ENCODE measurements at places on chromosomes 1 and 21.

DNA sequence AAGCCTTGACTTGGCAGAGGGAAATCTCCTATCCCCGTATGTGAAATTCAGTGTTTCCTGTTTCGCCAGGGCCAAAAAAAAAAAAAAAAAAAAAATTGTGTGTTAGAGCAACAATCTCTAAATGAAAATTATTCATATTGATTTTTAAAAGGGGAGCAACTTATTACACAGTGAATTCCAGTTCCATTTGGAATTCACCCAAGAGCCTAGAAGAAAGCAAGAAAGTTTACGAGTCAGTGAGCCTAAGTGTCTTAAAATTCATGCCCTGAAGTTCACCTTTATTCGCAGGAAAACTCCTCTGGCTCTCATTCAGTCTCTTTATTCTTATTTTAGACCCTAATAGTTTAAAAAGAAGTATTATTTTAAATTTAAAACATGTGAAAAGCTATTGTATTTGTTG is 42.1 kb upstream of the HUNK start:
- no peak for DNase-seq

- no peak for DNase-seq
Observed at GRCh38 chr1:183780757-183781156, 24.2 kb upstream of the RGL1 start.

DNA sequence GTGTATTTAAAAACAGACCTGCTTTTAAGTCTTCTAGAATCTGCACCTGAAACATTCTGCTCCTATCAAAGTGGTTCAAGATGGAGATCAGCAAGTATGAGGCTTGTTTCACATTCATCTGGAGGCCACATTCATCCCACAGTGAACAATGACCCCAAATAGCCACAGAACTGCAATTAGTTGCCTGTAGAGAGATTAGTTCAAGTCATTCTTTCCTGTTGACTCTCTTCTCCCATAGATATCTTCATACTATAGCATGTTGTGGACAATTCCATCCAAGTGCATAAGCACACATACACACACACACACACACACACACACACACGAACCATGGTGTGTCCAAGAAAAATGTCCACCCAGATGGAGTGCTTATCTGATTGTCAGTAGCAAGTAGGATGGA is 101.7 kb upstream of the FGGY start:
- no peak for DNase-seq

DNA sequence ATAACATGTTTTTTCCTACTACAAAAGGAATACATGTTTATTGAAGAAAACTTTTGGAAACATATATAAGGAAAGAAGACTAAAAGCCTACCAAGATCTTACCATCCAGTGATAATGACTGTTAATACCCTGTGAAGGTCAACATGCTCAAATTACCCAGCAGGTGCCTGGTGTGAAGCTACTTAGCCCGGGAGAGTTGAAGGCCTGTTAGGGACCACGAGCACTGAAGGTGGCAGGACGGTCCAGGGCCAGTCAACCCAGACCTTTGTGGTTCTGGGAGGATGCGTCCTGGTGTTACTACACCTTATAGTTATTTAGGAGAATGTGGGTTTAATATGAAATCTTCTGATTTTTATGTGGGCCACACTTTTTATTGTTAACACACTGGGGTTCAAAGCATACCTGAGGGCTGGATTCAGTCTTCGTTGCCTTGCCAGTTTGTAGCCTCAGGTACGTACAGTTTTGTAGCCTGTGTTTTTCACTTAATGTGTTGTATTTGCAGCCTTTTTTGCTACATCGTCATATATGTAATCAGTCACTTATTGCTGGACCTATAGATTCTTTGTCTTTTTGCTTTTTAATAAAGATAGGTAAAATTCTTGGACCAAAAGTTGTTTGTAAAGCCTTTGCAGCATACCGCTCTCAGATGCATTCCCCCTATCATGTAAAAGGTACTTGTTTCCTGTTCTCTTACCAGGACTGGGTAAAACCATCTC is 9.8 kb downstream of the ITSN1 start:
- DNase-seq, result no peak

DNA sequence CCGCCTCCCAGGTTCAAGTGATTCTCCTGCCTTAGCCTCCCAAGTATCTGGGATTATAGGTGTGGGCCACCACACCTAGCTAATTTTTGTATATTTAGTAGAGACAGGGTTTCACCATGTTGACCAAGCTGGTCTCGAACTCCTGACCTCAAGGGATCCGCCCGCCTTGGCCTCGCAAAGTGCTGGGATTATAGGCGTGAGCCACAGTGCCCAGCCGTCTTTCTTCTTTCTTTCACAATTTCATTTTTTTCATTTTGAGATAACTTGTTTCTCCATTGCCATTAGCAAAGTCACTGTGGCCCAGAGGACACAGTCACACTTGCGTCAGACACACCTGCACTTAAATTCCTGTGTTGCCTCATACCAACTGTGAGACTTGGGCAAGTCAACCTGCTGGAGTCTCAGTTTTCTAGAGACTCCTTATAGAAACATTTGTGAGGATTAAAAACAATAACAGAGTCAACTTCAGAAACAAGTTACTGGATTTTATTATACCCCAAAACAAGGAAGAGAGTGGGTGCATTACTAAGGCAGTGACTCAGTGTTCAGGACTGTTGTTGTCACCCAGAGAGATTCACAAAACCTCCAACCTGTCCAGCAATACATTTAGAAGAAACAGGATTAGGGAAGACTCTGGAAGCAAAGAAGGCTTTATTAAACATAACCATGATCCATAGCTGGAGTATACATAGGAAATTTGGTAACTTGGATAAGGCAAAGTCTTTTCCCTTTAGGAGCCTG is 2.6 kb downstream of the TEDDM1 start:
- DNase-seq, result peak; percentile 75

- DNase-seq, result no peak
Observed at GRCh38 chr1:51241119-51241518, 5.0 kb downstream of the RNF11 start.

GRCh38 chr1:55129194-55129728 is 85.9 kb downstream of the USP24 start:
- DNase-seq, result no peak

GRCh38 chr1:70745199-70745598 is 302.4 kb downstream of the PTGER3 start:
- no peak for DNase-seq

- no peak for DNase-seq
Observed at GRCh38 chr1:4771267-4771666, 116.9 kb downstream of the AJAP1 start.

DNA sequence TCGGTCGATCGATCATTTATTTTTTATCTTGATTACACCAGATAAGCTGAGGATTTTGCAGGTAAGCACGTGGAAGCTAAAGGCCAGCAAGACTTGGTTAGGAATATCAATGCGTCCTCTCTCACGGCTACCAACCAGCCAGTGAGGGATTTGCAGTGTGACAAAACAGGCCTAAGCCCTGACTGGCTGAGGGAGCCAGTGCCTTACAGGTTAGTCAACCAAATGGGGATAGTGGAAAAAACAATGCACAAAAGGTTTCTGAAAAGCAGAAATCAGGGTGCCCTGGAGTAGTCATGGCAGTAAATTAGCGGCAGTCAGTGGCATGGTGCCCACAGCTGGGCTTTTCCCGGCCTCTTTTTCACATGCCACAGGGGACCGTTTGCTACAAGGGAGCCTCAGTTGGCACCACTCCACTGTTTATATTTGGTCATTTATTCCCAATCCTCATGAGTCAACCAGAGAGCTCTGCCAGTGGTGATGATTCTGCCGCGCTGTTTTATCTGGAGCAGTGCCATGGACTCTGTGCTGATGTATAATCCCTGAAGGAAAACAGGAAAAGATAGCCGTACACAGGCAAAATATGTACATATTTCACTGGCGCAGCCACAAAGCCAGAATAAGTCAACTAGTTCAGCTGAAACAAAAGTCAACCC is 167.6 kb downstream of the RHOU start:
- peak; percentile 92 for DNase-seq

GRCh38 chr1:14964711-14965055 is 188.9 kb upstream of the TMEM51 start:
- DNase-seq, result no peak

GRCh38 chr1:38826886-38827285 is 32.7 kb downstream of the RRAGC start:
- no peak for DNase-seq

DNA sequence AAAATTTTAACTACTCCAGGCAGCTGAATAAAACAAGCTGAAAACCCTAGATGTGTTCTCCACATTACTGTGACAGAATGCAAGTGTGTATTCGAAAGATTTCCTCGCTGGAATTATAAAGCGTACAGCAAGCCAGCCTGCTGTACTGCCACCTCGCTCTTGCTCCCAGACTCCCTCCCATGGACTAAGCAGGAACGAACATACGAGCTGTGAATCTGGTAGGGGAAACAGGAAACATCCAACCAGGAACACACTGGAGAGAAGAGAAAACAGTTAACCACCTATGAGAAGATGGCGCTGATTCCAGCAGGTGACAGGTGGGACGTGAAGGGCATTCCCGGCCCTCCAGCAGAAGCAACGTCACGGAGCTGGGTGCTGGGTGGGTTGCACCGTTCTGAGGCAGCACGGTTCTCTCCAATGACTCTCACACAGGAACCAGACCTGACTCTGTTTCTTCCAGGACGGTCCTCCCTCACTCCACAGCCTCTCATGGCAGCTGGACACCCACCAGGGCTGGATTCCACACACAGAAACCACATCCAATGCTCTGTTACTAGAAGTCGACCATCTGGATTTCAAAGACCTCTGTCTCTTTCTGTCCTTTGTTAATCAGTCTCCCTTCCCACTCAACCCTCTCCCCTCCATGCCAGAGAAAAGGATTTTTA is 219.2 kb downstream of the RERE start:
- no peak for DNase-seq

GRCh38 chr1:61642475-61643232 is 82.3 kb downstream of the TM2D1 start:
- DNase-seq, result no peak

DNA sequence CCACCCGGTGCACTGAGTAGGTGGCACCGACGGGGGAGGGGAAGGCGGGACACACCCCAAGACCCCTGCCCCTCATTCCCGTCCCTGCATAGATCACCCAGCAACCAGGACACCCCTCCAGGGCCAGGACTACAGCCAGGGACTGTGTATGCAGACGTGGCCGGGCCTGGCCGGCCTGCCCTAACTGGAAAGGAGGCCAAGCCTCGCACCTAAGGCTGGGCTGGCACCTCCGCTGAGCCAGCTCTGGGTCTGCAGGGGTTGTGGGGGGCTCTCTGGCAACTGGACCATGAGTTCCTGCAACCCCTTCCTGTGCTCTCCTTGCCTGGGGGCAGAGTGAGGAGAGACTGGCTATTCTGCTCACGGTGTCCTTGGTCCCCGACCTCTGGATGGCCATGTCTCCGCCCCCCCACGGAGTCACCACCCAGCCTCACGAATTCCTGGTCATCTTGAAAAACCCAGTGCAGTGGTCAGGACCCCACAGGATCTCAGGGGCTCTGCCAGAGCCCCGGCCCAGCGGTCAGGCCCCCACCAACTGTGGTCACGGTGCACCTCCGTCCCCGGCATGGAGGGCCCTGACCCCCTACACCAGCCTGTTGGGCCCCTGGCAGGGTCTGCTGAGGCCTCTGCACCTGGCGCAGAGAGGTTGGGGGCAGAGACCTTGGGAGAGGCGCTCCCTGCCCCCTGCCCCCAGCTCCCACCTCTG is 1.1 kb upstream of the FNDC10 start:
- no peak for DNase-seq

DNA sequence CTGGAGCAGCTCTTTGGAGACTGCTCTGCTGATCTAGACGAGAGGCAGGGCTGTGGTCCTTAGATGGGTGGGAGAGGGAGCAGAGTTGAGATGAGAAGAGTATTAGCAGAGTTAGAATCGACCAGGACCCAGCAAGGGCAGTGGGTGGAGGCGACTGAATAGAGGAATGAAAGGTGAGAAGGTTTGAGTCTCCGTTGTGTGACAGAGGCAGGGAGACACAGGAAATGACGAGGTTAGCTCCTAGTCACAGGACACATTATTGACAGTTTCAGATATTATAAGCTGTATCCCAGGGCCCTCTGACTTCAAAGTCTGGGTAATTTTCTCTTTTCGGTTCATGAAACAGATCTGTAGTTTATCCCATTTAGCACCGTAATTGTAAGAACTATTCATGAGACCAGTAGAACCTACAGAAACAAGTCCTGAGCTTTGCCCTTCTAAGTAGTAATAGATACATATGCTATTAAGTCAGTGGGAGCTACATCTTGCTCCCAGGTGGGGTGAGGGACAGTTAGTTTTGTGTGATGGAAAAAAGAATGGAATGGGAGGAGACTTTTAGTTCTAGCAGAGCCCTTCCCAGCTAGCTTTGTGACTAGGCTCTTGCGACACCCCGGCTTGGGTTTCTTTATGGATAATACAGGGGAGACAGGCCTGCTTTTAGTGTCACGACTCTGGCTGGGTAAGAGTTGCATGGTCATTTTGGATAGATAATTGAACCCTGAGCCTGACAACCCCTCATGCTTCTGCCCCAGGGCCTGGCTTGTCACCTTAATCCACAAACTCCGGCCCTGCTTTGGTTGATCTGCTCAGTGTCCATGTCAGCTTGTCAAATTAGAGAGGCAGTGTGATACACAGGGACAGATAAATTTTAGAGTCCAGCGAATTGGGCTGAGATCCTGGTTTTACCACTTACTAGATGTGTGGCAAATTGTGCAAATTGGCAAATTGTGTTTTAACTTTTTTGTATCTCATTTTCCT is 70.2 kb downstream of the UCK2 start:
- no peak for DNase-seq

DNA sequence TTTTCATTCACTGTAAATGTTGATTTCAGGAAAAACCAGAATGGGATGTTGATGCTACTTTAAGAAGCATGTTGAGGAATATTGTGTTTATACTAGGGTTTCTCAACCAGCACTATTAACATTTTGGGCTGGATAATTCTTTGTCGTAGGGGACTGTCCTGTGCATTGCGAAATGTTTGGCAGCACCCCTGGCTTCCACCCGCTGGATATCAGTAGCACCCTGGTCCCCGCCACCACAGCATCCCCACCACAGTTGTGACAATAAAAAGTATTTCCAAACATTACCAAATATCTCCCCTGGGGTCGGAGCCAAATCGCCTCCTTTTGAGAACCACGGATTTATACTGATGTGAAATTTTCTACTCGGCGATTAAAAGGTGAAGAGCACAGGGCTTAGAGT is 41.9 kb downstream of the BTG3 start:
- DNase-seq, result no peak

GRCh38 chr1:143680304-143680703 is 291.5 kb downstream of the FAM72C start:
- no peak for DNase-seq

DNA sequence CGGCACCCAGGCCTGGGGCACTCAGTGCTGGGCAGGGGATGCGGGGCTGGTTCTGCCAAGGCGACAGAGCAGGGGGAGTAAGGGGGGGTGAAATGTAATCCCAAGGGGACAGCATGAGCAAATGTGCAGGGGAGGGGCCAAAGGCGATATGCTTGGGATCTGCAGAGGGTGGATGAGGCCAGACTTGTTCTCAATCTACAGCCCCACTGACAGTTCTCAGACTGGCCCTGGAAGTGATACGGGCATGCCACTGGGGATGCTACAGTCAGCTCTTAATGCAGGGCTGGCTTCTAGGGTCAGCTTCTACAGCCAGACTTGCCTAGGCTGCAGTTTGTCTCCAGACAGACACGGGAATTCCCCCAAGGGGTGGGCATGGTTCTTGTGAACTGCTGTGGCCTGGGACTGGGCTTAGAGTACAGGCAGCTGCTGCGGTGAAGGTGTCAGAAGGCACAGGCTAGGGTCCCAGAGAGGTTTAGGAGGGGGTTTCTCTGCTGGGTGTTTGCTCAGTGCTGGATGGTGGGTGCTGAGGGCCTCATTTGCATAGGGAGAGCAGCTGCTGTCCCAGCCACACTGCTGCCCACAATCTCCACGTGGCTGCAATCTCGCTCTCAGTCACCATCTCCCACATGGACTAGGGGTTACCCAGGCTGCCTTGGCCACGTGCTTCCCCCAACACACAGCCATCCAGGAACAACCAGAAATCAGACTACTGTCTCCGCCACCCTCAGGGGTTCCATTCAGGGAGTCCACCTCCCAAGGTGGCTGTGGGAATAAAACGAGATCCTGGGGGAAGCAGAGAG is 190.1 kb downstream of the HIVEP3 start:
- DNase-seq, result no peak

Measured in mammary epithelial cell (primary cell).